ENCODE measurements at places on chromosomes 2 and 18.

- no peak for DNase-seq
Measured at GRCh38 chr18:24274837-24275236, 122.8 kb downstream of the OSBPL1A start.

GRCh38 chr18:30920351-30920750 lies 122.2 kb downstream of the DSC3 start:
- no peak for DNase-seq

DNA sequence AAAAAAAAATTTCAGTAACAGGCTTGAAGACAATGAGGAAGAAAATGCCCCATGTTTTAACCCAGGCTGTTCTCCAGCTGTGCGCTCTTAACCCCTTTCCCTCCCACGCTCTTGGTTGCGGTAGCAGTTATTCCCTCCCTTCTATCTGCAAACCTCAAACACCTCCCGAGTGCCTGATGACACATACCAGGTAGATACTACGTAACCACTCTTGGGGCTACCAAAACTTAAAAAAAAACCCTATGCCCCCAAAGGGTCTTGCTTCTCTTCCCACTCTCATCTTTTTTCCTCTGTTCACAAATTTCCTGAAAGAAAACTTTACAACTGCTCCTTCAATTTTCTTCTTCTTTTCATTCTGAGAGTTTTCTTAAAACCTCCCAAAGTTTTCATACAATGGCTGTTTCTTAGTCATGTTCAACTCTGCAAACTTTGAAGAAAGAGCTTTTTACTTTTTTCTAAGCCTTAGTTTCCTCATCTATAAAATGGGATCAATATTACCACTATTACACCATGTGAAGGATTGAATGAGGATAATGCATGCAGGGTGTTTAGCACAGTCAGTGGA lies 4.9 kb upstream of the DRC1 start:
- DNase-seq, result no peak

- no peak for DNase-seq
Measured at GRCh38 chr2:180111901-180112300, 104.8 kb upstream of the CWC22 start.

- no peak for DNase-seq
Measured at GRCh38 chr2:239153806-239154591, 246.8 kb downstream of the HDAC4 start.

GRCh38 chr2:100935372-100935752 lies 66.7 kb upstream of the RPL31 start:
- DNase-seq, result no peak

- no peak for DNase-seq
Measured at GRCh38 chr18:23648940-23649607, 13.6 kb downstream of the ANKRD29 start.

- DNase-seq, result no peak
Measured at GRCh38 chr18:75533950-75534349, 106.4 kb upstream of the SMIM21 start.

DNA sequence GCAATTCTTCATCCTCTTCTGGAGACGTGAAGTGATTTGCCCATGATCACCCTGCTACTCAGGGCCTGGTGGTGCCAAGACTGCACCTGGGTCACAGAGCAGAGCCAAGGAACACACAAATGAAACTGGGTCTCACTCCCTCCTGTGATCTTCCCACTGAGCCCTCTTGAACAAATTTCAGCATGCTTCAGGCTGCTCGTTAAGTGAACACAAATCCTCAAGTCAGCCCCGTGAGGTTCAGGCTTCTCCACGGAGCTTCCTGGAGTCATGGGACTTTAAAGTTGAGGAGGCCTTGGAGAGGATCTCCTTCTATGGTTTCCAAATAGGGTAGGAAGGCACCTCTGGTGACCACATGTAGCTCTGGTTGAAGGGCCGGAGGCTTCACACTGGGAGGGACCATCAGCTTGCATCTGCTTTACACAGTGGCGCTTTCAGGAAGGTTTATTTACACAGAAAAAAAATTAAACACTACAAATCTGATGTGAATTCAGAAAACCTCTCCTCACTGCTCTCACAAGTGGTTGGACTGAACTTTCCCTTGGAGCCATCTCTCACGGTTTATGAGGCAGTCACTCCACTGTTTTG lies 255.4 kb downstream of the LOXHD1 start:
- peak; percentile 93 for DNase-seq

DNA sequence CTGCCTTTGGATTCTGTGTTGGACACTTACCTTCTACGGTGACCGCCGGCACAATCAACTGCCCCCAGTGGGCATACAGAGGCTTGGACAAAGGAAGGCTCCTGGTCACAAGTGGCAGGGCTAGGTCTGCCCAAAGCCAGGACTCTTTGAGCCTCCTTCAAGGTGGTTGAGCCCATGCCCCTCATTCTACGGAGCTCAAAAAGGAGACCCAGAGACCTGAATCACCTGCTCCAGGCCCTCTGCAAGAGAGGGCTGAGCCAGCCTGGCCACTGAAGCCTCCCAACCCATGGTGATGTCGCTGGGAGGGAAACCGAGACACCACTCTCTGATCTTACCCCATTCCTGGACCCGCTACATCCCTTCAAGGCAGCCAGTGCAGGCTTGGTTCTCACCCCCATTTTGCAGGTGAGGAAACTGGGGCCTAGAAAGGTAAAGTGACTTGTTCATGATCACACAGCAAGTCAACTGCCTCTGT lies 87.9 kb downstream of the INHBB start:
- no peak for DNase-seq

DNA sequence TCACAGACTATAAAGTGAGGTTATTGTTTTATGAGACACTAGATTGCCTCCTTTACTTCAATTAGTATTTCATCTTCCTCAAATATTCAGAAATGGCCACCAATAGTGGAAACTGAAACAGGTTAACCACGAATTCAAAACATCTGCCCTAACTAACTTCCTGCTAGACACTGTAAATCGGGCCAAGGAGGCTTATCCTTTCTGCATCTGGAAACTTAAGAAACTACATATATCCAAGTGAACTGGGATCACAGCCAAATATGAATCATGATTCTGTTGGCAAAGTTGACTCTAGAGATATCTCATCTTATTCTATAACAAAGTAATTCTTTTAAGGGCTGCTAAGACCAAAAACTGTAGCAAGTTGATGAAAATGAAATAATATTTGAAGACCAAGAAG lies 136.6 kb upstream of the ZC3H15 start:
- DNase-seq, result no peak

Data from DMS79 (cell line).